Fibroblast of lung (primary cell): ENCODE measurements at places on chromosomes 3 and 15.

DNA sequence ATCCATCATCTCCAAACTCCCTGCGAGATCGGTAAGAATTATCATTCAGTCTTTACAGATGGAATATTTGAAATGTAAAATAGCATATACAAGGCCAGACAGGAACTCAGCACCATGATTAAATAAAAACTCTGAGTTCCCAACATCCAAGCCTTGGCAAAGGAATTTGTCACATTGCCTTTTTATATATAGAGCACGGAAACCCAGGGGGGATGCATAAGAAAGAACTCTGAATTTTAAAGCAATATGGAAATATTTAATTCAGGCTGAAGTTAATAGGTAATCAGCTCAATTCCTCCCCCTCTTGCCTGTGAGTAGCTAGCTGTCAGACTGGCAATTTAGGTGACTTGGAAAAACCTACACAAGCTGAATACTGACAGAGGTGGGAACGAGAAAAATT, 217.9 kb upstream of the KCNMB2 start:
- DNase-seq, result no peak

- peak; percentile 20 for DNase-seq
These were observed 12.8 kb downstream of the CSNK1G1 start for GRCh38 chr15:64343222-64343621.

- DNase-seq, result no peak
These were observed 93.6 kb upstream of the FAM174B start for GRCh38 chr15:92749216-92749615.

DNA sequence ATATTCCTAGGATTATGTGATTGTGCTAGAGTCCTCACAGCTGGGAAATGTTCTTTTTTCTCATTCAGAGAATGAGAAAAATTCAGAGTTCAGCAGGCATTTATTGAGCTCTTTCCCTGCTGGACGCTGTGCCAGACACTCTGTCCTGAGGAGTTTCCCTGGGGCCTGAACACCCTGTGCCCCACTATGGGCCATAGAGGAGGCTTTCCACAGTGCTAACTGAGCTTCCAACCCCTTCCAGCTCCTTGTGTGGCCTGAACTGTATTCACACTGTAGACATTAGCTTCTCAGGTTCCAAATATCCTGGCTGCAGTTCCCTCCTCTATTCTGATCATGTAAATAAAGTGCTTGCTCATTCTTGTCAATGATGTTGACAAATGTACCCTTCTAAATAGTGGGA, 10.0 kb downstream of the ABHD2 start:
- no peak for DNase-seq

DNA sequence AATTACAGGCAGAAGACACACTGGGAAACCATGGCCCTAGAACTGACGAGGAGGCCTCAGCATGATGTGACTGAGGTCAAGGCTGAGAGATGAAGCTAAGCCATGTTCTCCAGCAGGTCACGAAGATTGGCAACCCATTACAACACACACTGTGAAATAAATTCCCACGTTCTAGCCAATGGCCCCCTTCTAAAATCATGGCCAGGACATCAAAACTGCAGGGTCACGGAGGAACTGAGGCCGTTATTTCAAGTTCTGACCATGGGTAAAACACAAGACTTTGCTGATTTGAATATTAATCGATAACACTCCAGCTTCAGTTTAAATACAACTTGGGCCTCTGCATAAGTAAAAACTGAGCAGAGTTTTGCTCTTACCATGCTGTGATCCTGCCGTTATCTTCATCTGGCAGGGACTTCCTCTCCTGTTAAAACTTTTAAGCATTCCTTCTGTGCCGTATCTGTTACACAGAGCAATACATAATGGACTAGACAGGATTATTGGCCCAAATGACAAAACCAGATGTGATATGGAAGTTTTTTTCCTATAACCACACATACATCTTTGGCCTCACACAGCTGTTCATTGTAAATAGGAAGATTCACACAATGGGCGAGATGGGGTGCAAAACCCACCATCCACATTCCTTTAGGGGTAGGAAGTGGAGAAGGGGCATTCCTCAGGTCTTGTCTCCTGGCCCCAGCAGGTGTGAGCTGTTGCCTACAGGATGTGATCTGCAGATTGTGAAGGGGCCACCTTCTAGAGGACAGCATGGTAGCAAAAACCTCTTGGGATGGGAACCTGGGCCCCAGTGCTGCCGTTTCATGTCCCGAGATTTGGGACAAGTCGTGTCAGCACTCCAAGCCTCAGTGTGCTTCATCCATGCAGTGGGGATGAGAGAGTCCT, 207.4 kb downstream of the OPA1 start:
- no peak for DNase-seq

GRCh38 chr15:51335538-51336410, 2.6 kb downstream of the CYP19A1 start:
- no peak for DNase-seq

GRCh38 chr15:59444081-59444835, 6.3 kb downstream of the FAM81A start:
- no peak for DNase-seq

DNA sequence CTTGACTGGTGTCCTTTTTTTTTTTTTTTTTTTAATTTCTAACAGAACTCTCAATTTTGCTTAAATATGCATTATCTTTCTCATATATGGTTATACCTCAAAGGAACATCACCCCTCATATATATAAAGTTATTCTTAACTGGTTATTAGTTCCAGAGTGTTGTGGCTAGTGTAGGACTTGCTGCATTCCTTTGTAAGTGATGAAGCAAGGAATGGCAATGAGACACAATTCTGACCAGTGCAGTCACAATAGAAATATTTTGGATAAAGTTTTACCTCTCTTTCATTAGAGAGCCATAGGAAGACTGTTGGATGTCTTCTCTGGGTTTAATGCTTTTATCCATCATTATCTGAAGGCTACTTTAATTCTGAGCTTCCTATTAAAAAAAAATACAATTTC, 75.5 kb upstream of the CBLB start:
- peak; percentile 80 for DNase-seq

GRCh38 chr3:71376911-71377310, 206.6 kb downstream of the FOXP1 start:
- no peak for DNase-seq

DNA sequence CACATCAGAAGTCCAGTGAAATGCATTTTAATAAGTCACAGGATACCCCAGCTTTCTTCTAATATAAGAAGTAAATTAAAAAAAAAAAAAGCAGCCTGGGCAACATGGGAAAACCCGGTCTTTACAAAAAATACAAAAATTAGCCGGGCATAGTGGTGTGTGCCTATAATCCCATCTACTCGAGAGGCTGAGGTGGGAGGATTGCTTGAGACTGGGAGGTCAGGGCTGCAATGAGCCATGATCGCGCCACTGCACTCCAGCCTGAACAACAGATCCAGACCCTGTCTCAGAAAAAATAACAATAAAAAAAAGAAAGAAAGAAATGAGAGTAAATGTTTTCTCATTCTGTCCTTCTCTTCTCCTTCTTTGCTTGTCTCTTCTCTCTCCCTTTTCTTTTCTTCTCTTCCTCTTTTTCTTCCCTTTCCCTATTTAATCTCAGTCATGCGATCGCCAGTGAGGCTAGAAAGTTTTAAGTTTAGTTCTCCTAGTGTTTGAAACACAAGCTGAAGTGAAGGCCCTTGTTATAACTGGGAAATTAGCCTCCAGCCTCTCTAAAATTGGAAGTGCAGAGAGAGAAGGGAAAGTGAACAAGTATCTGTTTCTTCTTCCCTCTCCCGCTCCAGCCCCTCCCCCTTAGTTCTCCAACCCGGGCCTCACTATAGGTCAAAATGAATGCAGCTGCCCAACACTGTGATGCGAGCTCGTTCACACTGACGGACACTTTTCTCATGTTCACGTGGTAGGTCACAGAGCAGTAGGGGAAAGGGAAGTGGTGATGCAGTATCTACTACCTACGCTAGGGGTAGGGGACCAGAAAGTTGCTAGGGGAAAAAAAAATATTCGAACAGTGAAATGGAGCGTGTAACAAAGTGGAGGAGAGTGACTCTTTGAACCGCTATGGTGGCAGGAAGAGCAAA, 23.5 kb upstream of the TSC22D2 start:
- peak; percentile 28 for DNase-seq

DNA sequence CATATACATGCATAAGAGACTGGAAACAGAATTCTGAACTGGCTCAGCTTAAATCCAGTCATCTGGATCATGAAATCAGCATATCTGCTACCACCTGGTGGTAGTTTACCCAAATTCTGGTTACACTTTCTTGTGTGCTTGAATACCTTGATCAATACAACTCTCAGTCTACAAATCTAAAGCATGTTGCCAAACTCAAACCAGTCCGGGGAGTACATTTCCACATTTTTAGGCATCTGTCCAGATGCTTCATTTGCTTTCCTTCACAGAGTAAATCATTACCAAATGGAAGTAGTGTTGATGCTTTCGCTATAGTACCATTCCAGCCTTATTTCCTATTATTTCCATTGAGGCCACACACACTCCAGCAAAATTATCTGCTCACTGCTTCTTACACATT, 126.4 kb downstream of the P2RY1 start:
- peak; percentile 52 for DNase-seq

DNA sequence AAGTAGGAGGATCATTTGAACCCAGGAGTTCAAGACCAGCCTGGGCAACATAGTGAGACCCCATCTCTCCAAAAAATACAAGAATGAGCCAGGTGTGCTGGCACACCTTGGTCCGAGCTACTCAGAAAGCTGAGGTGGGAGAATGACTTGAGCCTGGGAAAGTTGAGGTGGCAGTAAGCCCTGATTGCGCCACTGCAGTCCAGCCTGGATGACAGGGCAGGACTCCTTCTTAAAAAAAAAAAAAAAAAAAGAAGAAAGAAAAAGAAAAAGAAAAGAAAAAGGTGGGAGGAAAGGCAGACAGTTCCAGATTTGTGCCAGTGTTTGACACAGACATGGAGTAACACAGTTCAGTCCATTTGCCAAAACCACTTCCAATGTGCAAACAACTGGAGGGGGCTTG, 75.7 kb downstream of the ATP10A start:
- peak; percentile 24 for DNase-seq

- DNase-seq, result no peak
These were observed 339.0 kb downstream of the EPHB1 start for GRCh38 chr3:135133905-135134683.

- DNase-seq, result no peak
These were observed 95.8 kb upstream of the ADAMTSL3 start for GRCh38 chr15:83558146-83558545.

DNA sequence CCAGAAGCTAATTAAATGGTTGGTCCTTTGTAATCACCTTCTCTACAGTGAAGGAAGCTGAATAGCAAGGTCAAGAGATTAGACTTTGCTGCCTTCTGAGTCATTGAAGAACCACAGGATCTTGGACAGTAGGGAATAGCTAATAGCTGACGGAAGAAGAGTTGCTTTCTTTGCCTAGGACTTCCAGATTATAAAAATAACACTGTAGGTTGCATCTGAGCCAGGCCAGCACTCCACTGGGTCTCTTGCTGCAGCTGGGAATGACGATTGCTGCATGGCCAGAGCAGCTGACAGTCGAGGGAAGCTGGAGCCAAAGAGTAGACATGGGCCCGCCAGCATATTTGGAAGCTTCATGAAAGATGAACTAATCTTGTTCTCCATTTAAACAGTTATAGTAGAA, 81.5 kb upstream of the KCNMB2 start:
- peak; percentile 86 for DNase-seq

DNA sequence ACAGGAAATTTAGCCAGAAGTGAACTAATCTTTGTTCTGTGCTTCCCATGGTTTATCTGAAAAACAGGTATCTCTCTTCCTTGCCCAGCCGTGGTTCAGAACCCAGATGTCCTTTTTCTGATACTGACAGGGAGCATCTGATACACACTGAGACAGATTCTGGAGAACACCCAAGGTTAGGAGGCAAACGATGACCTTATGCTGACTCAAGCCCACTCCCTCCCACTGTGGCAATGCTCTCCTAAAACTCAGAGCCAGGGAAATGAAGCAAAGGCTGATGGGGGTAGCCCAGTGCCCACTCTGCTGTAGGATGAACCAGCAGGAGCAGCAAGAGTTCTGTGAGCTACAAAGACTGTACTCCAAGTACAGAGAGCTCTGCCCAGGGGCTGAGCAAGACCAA, 225.1 kb downstream of the NTRK3 start:
- no peak for DNase-seq

DNA sequence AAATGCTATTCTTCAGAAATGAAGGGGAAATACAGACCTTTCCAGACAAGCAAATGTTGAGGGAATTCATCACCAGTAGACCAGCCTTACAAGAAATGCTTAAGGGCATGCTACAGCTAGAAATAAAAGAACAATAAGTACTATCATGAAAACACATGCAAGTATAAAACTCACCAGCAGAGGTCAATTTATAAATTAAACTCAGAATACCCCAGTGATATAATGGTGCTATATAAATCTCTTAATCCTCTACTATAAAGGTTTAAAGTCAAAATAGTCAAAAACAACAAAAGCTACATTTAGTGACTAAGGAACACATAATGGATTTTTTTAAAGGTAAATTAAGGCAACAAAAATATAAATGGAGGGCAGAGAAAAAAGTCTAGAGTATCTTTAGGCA, 142.5 kb downstream of the CPNE4 start:
- no peak for DNase-seq

DNA sequence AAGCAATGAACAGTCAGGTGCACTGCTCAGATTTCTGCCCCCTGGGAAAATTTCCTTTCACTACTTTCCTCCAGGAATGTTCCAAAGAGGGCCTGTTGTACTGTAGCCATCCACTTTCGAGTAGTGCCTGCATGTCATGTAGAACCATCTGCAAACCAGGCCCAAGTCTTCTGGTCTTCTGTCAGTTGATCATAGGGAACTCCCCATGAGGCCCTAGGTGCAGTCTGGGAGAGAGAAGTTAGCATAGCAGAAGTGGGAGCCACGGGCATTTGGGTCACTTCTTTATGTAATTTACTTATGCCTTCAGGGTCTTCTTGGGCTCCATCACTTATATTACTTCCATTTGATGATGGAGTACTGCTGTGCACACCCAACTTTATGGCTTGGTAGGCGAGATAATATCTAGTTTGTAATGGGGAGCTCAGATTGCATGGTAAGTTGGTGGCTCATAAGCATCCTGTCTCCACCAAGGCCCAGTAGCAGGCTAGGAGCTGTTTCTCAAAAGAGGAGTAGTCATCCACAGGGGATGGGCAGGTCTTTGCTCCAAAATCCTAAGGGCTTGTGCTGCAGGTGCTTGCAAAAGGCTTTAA, 151.4 kb downstream of the NFKBIZ start:
- DNase-seq, result no peak

GRCh38 chr3:85360742-85361387, 402.1 kb downstream of the CADM2 start:
- DNase-seq, result peak; percentile 57

DNA sequence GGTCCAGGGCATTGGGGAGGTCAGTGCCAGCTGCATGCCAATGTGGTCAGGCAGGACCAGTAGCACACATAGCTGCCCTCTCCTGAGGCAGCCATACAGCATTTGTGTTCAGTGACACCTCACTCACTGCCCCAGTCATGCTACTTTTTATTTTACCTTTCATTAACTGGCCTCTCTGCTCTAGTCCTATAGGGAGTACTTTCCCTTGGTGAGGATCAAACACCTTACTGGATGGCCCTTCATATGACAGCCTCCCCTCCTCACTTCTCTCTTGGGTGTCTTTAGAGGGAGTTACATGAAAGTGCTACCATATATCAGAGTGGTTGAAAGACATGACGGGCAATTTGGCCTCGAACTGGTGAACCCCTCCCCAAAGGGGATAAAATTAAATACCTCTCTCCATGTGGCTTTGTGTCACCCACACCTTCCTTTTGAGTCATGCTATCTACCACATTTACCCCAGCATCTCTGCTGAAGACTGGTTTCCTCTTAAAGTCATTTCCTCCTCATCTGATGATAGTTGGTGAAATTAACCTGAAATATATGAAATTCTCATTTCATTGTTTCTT, 17.6 kb downstream of the RLBP1 start:
- no peak for DNase-seq
